ENCODE measurements at places on chromosomes 1 and 21.

- DNase-seq: no peak
These were observed 218.0 kb downstream of the DENND1B start for GRCh38 chr1:197557302-197557701.

DNA sequence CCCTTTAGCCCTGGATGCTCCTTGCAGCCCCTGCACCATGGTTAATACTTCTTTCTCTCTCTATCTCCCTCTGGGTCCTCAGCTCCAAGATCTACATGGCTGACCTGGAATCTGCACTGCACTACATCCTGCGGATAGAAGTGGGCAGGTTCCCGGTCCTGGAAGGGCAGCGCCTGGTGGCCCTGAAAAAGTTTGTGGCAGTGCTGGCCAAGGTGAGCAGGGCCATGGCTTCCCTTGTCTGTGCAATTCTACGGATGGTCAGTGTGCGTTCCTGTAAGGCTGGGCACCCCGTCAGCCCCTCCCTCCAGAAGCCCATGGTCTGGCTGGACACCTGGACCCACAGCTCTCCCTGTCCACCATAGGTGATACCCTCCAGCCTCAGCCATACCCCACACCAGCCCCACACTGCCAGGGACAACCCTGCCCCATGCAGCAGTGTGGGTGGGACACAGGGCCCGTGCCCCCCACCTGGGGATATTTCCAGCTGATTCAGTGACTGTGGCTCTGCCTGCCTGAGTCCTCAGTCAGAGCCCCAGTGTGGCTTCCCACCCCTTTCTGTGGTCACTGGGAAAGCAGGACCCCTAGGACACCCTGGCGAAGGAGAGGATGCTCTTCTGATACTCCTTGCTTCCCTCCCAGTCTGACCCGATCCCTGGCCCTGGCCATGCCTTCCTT is 31.4 kb downstream of the QSOX1 start:
- DNase-seq: no peak

- DNase-seq: no peak
These were observed 26.7 kb downstream of the MIER1 start for GRCh38 chr1:66951513-66951912.

DNA sequence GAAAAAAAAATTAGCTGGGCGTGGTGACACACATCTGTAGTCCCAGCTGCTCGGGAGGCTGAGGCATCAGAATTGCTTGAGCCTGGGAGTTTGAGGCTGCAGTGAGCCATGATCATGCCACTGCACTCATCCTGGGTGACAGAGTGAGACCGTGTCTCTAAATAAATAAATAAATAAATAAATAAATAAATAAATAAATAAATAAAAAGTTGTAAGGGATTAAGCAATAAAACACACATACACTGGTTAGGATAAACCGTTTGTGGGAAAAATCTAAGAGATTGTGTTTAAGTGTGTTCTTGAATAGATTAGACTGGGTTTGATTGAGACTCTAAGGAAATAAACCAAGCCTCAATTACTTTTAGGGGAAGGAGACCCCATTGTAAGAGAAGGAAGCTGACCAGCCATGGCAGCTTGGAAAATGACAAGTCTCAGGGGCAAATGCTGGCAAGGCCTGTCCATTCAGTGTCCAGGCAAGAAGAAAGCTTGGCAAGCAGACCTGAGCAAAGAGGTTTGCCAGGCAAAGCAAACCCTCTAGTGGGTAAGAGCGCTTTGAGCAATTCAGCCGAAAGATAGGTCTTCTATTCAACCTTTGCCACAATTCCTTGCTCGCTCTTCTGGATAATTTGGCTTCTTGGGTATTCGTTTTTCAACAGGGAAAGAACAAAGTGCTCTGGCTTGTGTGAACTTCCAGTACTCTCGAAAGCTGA is 106.9 kb upstream of the SERBP1 start:
- no peak for DNase-seq

GRCh38 chr1:211114446-211114845 is 19.5 kb downstream of the KCNH1 start:
- no peak for DNase-seq

DNA sequence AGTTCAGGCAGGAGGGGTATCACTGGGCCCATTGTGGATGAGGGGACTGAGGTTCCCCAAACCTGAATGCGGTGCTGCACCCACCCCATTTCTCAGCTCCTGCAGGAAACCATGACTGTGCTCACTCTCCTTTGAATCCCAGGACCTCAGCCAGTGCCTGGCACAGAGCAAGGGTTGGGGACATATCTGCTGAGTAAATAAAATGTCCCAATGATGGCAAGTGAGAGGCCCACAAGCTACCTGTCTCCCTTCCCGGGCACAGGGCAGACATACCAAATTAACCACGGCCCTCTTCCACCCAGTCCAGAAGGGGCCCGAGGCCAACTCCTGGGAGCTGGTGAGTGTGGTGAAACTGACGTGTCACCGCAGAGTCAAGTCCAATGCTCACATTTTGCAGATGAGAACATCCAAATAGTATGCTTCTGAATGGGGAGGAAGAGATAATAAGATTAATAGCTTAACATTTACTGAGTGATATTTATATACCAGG is 97.6 kb downstream of the EPHB2 start:
- no peak for DNase-seq

DNA sequence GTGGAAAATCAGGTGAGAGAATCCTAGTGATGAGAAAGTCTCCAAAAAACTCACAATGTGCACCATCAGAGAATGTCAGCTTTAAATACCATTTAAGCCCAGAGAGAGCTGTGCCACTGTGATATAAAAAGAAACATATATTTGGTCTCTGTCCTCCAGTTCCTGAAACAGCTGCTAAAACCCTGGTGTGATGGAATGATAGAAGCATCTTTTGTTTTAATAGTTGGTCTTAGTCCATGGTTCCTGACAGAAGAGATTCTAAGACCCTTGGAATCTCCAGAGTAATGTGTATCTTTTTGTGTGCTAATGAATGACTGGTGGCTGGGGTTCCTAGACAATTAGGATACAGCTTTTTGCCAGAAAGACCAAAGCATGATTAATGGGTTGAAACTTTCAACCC is 302.8 kb upstream of the B3GALT2 start:
- no peak for DNase-seq

DNA sequence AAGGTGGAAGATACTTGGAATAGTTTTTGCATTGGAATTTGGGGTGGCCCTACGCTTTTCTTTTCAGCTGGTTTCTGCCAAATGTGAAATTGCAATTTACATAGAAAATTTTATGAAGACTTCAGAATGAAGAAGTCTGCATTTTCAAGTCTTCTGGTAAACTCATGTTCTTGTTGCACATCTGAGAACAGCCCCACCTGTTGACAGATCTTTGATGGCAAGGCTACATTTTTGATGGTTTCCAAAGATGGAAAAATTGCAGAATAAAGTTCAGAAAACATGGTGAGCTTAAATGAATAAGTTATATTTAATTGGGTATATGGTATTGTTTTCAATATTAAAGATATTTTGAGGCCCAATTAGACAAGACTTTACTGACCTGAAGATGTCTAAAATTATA is 25.4 kb downstream of the OLFM3 start:
- no peak for DNase-seq

- no peak for DNase-seq
These were observed 111.2 kb upstream of the ADGRL2 start for GRCh38 chr1:81689531-81689941.

GRCh38 chr21:30480145-30480544 is at the start of gene KRTAP19-1:
Gene KRTAP19-1, minus strand, starts transcription at chr21:30480367. Its CDS starts 50 bp downstream, at chr21:30480317.
- DNase-seq: no peak

DNA sequence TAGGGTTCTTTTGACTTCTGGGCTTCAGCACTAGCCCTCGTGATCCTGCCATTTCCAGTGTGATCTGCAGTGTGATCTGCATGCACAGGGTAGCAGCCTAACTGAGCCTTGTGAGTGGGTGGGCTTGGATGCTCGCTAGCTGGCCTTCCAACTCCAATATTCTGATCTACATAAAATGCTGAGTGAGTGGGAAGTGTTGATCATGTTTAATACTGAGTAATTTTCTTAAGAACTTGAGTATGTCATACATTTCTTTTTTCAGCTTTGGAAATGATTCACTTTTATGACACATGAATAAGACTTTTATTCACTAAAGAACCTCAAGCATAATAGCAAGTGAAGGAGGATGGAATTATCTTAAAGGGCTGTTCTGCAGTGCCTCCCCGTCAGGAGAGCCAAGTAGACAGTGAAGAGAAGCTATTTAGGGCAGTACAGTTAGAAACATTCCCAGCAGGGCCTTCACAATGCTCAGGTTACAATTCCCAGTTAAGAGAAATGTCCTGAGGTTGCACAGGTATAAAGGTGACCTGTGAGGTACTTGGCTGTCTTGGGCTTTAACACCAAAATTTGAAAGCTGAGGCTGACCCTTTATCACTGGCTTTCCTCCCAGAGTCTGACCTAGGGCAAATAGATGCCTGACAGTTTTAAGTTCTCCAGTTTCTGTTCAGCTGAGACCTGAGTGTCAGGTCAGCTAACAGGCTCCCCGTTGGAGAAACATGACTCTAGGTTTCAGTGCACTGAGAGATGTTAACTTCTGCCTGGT is 29.1 kb upstream of the LRRC8C start:
- DNase-seq: no peak

GRCh38 chr1:6462412-6463119 is 3.4 kb downstream of the TNFRSF25 start:
- DNase-seq: no peak

GRCh38 chr1:193850745-193851144 is 664.3 kb upstream of the B3GALT2 start:
- no peak for DNase-seq
